ENCODE measurements at places on chromosomes 4 and X.

GRCh38 chr4:81118086-81118485, 87.6 kb downstream of the BMP3 start:
- DNase-seq: no peak

DNA sequence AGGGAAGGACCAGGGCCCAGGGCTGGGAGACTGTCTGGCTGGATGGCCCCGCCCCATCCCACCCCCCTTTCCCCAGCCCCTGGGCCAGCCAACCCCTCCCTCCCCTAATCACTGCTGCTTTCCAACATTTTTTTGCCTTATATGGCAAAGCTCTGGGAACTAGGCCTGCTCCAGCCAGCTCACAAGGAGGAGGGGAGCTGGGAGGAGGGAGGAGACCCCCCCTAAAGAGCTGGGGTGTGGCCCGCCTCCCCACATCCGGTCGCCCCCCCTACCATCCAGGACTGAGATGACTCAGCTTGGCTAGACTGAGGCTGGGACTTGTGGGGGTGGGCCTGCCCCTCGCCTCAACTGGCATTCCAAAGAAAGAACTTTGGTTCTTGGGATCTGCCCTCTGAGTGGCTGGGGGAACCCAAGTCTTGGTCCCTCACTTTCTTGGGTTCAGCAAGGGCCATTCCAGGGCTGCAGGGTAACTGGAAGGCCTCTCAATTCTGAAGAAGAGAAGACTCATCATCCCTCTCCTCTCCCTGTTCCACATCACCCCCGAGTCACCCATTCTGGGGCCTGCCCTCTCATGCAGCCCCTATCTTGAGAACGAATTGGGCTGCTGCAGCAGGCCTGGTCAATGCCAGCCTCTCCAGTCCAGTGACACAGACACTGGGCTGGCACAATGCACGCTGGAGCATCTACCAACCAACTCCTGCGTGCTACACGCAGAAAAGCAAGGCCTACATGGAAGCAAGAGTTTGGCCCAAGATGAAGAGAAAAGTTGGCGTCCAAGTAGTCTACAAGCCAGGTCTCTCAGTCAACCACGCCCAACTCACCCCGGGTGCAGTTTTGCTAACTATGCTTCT, 4.8 kb downstream of the FLNA start:
- DNase-seq: peak; percentile 75

- no peak for DNase-seq
Measured at GRCh38 chr4:79250887-79251286, 75.0 kb downstream of the NAA11 start.

- no peak for DNase-seq
Measured at GRCh38 chrX:42930951-42931350, 153.0 kb upstream of the PPP1R2C start.

- no peak for DNase-seq
Measured at GRCh38 chr4:123232439-123232838, 164.2 kb upstream of the SPRY1 start.

DNA sequence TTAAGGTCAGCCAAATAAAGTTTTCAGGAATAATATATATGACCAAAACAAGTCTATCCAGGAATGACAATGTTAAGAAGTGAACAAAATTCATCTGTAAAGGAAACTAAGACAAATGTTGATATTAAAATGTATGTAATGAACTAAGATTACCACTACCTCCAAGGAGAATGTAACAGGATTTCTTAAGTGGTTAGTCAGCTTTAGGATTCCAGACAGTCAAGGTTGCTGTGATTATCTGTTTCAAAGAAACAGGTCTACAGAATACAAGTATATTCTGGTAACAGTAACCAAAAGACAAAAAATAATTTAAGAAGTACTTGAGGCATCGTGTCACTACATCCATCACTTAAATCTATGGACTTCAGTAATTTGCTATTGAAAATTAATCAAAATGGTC, 172.8 kb downstream of the SCFD2 start:
- DNase-seq: no peak

- DNase-seq: no peak
Measured at GRCh38 chrX:21725916-21726315, 32.0 kb downstream of the SMPX start.

DNA sequence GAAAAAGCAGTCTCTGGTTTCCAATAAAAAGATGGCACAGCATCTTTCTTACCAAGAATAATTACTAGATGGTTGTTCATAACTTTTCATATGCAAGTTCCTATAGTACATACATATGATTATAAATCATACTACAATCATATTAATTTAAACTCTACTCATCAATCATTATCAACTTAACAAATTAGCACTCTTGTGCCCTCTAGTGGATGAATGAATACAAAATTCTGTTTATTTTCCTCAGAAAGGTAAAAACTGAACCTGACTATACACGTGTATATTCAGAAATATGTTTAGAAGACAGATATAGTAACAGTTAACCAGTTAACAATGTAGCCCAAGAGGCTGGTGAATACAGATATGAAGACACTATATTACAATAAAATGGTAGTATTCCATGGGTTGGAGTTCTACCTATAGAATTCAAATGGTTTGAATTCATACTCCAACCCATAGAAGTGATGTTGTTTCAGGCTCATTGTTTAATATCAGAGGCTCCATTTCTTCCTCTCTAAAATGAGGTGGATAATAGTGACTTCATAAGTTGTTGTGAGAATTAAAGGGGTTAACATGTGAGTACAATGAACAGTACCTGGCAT, 100.0 kb downstream of the ADAMTS3 start:
- DNase-seq: no peak

GRCh38 chrX:111837197-111837596, 38.8 kb upstream of the TRPC5OS start:
- DNase-seq: no peak

- DNase-seq: no peak
Measured at GRCh38 chrX:153689654-153690465, 2.1 kb downstream of the SLC6A8 start.

DNA sequence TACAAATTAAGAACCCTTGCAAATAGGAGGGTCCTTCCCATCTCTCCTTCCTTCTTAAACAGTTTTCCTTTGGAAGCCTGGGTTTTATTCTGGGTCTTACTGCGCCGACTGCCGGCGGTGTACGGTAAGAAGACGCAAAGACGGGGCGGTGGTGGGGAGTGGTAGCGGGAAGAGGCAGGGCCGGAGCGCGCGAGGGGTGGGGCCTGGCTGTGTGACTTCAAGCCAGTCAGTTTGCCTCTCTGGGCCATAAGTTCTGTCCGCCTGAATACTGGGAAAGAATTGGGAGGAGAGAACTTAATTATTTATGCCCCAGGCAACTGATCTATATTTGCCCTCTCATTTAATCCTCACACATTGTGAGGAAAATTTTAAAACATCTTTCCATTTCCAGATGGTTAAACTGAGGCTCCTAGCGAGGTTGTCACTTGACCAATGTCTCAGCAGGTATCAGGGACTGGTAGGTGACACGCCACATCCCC, 726 bp upstream of the KANTR start:
- peak; percentile 58 for DNase-seq

DNA sequence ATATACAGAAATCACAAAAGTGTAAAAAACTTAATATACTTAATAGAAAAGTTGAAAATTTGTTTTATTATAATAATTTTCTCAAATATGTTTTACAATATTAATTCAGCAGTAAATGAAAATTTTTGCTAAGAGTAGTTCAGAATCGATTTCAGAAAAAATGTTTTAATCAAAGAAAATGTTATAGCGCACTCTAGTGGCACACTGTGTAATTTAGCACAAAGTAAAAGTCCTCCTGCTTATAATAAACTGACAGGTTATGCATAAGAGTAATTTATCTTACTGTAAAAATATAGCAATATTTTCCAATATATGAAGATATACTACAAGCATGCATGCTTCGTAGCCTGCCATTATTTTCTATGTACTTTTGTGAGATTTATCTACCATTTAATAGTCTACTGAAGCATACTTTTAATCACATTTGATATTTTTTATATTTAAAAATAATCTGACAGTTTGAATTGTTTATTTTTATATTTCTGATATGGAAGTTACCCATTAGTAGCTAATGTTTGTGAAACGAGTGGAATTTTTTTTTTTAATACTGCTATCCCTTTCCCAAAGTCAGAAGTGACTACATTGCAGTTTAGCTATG, 217.9 kb upstream of the KLHL4 start:
- no peak for DNase-seq
